ENCODE measurements at places on chromosomes 12 and 14. TPM values are rescaled to one million over a fixed set of nuclear protein-coding genes. Genes with fewer than 3 reads are reported as not detected.

Gene TAS2R42
- total RNA-seq, result not detected

Gene SBNO1
- 9.7 TPM for total RNA-seq

Gene ABCD2
- total RNA-seq, result 0.15 TPM

Gene A2M
- 4.4 TPM for total RNA-seq

Gene KRT6C
- not detected for total RNA-seq

Gene KRT85
- not detected for total RNA-seq

Gene AQP2
- total RNA-seq, result not detected

Gene TAS2R10
- 0.67 TPM for total RNA-seq
